ENCODE measurements at places on chromosomes 12 and 14.

DNA sequence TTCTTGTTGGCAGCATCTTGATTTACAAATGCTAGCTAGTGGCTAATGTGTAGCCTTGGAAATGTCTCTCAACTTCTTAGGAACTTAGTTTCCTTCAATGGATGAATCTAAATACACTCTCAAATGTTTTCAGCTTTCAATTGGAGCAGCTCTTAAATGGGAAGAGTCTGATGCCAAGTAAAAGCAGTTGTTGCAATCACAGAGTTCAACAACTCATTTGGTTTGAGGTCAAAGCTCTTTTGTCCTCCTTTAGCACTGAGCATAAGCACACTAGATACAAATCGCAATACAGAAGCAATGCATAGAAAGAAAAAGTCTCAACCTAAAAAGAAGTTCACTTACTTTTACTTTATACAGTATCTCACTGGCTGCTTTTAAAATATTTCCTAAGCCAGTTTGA is 986.1 kb upstream of the FLRT2 start:
- DNase-seq: no peak

DNA sequence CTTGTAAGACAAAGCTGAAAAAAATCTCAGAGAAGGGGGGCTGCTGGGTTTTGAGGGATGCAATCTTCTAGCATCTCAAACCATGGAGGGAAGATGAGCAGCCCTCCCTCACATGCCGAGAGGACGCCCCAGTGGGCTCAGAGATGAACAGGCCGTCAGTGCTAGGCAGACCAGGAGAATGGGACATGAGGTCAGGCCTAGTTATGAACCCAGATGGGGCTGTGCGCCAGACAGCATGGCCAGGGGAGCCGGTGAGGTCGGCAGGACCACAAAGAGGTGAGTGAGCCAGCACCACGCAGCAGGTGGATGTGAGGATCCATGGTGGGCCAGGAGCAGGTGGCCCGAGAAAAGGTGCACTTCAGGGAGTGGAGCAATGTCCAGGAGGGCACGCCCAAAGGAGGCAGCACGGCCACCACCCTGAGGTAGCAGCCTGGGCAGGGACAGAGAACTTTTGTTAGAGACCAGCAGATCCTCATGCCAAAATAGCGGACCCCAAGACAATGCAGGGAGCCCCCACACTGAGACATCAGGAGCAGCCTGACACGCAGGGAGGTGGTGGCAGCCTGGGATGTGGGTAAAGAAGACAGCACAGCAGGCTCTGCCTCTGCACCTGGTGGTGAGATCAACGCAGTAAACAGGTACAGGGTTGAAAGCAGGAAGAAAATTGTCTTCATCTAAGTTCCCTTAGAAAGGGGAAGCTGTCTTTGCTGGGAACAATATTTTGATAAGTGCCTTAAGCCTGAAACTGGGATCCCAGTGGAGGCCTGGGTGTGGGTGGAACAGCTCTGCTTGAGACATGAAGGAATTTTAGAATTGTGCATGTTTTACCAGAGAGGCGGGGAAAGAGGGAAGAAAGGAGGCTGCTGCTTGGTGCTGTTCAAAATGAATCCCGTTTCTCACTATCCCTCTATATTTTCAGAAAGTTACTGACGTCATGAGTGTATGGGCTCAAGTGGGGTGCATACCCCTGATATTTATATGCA is 17.8 kb upstream of the MCRS1 start:
- DNase-seq: no peak

GRCh38 chr12:12749433-12749832 is 32.3 kb downstream of the CDKN1B start:
- no peak for DNase-seq

DNA sequence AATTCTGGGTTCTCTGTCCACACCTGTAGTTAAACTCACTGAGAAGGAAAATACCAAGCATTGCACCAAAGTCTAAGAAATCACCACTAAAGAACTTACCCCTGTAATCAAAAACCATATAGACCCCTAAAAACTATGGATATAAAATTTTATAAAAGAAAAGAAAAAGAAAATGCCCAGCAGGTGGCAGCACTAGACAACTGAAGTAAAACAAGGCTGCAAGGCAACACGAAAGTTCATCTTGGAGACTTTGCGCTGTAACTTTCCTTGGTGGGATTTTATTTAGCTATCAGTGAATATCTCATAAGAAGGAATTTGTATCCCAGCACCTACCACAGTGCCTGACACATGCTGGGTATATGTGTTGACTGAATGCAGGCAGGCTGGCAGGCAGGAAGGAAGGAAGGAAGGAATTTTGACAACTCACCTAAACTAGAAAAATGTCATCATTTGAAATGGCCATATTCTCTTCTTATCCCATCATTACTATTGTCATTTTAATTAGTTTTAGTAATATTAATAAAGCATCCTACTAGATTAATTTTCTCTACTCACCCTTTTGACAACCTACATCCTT is 68.2 kb upstream of the ETV6 start:
- peak; percentile 80 for DNase-seq

GRCh38 chr12:40622246-40622838 is 69.9 kb upstream of the CNTN1 start:
- DNase-seq: peak; percentile 43

GRCh38 chr14:85528080-85528896 is 1.7 kb upstream of the FLRT2 start:
- DNase-seq: no peak

DNA sequence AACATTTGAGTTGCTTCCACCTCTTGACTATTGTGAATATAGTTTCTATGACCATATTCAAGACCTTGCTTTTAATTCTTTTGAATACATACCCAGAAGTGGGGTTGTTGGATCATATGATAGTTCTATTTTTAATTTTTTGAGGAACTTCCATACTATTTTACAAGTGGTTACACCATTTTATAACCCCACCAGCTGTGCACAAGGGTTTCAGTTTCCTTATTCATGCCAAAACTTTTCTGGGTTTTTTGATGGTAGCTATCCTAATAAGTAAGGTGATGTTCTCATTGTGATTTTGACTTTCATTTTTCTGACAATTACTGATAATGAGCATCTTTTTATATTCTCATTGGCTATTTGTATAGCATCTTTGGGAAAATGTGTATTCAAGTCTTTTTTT is 109.4 kb upstream of the GARIN2 start:
- no peak for DNase-seq

DNA sequence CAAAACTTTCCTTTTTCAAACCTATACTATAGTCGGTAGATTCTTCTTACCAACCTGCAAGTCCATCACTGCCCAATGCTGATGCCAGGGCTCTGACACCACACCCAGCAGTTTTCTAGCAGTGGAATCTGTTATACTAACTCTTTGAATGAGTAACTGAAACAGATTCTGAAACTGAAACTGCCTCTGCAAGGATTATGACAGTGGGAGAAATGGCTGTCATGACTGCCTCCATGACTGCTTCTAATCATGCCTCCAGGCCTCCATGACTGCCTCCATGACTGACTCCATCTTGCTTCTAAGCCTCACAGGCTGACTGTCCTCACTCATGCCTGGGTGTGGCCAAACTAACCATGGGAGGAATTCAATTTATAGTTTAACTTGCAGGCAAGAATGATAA is 29.4 kb upstream of the OXA1L start:
- DNase-seq: peak; percentile 59

DNA sequence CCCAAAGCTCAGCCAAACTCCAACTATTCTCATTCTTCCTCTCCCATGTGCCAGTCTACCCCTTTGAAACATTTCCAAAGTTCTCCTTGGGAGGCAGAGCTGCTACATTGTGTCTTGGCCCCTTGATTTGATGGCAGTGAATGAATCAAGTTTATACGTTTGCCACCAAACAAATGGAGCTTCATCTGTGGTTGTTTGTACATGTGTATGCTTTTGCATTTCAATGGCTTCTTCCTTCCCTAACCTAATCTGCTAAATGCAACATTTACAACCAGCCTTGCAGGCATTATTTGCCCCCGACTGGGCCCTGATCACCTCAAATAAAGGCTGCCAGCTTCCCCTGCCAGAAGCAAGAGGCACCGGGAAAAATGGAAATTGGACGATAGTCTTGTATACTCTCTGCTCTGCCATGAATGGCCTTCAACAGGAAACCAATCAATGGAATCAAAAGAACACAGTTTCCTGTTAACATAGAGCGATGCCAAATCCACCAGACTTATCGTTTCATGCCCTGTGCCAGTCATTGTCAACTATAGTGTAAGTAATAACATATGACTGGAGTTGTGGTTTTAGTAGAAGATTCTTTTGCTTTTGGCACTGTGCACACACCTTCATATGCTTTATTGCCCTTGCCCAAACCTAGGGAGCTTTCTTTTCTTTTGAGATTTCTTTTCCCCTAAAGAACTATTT is 97.8 kb downstream of the TMEM30B start:
- DNase-seq: no peak

DNA sequence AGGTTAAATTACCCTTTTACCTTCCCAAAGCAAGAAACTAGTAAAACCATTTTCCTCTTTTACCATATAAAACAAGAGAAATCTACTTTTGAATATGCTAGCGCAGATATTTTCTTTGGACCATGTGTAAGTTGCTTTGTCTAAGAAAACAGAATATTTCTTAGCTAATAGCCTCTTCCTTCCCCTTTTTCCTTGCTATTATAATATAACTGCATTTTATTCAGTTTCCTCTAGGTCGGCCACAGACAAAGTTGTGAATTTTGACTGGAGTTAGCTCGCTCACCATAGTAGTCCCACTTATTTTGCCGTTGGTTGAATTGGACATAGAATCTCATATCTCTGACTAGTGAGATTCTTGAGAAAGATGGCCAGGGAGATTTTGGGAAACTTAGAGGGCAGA is 115.6 kb downstream of the PLEKHA5 start:
- DNase-seq: no peak

- no peak for DNase-seq
Observed at GRCh38 chr12:122584177-122584863, 57.3 kb downstream of the KNTC1 start.

DNA sequence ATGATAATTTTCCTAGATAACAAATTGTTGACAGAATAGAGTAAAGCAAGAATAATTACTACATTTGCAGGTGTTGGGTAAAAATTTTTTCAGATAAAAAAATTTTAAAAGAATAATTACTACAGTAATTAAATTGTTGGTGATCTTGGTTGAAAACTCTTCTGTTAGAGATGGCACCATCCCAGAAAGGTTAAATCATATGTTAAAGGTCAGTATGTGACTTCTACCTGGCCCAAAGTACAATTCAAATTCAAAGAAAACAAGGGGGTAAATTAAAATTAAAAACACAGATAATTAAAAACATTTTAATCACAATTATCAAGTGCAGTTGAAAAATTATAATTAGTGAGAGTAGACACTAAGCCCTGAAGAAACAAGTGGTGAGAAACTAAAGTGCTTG is 18.1 kb upstream of the PIK3C2G start:
- no peak for DNase-seq

GRCh38 chr14:87783071-87783470 is 209.9 kb downstream of the GALC start:
- DNase-seq: no peak

DNA sequence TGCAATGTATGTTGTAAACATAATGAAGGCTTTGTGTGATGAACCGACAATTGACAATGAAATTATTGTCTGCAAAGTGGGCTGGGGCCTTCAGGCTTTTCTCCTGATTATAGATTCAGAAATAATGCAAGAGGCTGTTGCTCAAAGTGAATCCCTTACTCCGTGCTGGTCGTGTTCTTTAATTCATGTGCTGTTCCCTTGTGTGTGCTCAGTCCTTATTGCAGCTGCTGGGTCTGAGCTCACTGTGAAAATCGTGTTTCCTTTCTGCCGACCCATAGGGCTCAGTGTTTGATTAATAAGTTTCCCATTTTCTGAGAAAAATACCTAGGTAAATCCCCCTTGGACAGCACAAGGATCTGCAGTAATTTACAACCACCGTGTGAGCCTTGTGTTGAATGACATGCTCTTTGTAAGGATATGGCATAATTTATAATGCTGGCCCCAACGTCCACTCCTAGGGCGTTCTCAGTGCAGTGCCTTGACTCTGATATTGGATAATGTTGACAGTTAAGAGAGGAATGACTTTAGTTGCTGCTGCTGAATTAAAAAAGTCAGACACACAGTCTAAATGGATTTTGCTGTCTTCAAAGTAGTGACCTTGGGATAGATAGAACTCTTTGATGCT is 81.6 kb downstream of the RGS6 start:
- DNase-seq: no peak

GRCh38 chr12:54371328-54372112 is 7.2 kb upstream of the GPR84 start:
- no peak for DNase-seq

DNA sequence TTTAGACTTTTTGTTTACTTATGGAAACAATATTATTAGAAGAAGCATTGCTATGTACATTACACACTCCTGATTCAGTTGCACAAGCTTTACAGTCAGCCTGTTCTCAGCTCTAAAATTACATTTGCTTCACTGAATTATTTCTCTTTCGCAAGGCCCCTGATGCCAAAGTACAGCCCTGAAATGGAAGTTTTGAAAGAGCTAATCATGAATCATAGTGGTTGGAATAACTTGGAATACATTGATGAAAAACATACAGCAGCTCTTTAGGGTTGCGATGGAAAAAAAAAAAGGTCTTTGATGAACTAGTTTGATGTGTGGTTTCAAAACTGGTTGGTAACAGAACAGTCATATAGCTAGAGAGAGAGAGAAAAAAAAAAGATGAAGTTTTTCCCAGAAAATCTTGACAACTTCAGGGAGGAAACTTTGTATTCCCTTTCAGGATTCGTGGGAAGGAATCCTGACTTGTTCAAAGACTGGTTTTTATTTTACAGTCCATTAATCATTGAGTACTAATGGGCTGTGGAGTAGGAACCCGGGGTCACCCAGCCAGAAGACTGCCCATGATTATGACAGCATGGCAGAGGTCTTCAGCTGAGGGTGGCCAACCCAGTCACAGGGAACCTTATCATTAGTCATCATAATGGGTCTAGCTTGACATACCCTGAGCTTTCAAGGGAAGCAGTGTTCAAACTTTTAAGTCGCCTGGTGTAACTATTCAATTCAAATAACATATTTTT is 460.1 kb downstream of the NAV3 start:
- DNase-seq: no peak

- DNase-seq: no peak
Observed at GRCh38 chr14:68246074-68246785, 426.7 kb downstream of the RAD51B start.

DNA sequence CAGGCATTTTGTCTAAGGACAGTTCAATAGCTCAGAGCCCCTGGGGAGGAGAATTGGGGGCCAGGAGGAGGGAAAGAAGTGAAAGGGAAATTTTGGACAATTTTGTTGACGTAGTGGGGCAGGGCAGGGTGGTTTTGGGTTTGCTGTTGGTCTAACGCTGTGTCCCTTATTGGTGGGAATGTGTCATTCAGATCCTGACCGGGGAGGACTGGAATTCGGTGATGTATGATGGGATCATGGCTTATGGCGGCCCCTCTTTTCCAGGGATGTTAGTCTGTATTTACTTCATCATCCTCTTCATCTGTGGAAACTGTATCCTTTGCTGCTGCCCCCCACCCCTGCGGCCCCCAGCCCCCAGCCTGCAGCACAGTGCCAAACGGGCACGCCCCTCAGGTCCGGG is 212.1 kb upstream of the FKBP4 start:
- no peak for DNase-seq

- DNase-seq: no peak
Observed at GRCh38 chr14:69315301-69315700, 55.3 kb downstream of the GALNT16 start.

GRCh38 chr12:44031472-44032185 is 195.7 kb downstream of the TMEM117 start:
- no peak for DNase-seq
